ENCODE measurements at places on chromosomes 16 and 17.

- no peak for DNase-seq
These were observed 5.2 kb downstream of the ITGA3 start for GRCh38 chr17:50060951-50061712.

DNA sequence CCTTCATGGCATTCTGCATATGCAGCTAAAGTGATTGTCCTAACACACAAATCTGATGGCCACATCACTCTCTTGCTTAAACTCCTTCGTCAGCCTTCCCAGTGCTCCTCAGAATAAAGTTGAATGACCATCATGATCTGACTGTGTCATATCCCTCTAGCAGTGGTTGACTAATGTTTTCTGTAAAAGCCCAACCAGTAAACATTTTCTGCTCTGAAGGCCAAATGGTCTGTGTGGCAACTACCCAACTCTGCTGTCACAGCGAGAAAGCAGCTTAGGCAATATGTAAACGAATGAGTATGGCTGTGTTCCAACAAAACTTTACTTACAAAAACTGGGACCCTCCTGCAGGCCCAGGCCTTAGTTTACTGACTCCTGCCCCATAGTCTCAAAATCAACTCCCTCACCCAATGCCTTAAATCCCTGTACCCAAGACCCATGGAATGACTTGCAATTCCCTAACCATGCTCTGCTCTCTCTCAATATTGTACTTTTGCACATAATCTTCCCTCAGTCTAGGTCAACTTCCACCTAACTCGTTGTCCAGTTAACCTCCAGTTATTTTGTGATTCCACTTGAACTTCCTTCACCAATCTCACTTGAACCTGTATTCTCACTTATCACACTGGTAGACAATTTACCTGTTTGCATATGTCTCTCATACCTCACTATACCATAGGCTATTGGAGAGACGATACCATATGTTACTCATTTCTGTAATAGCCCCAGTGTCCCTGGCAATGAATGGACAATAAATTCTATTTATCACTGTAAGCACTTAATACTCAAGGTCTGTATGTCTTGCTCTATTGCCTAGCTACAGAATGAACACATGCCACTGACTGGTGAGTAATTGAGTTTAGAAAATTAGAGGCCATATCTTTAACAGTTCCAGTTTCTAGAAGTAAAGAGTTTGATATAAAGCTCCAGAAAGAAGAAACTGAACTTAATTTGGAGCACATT lies 29.1 kb downstream of the TMEM100 start:
- DNase-seq, result no peak

DNA sequence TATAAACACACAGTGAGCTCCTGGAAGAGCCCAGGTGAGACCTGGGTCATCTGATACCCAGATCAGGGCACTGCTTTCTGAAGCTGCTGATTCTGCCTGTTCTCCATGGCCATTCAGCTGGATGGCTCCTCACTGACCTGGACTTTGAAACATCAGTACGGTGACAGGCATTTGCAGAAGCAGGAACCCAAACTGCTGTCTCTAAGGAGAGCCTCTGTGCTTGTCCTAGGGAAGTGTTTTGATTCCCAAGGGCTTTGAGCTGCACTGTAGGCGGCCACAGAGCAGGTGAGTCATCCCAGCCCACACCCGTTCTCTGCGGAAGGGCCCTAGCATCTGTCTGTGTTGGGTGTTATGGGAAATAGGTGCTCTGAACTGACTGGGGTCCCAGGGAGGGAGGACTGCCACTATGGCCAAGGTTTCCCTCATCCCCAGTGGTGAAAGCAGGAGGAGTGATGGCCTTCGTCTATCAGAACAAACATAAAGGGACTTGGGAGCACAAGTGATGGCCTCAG lies 60.7 kb upstream of the ADCY9 start:
- no peak for DNase-seq

DNA sequence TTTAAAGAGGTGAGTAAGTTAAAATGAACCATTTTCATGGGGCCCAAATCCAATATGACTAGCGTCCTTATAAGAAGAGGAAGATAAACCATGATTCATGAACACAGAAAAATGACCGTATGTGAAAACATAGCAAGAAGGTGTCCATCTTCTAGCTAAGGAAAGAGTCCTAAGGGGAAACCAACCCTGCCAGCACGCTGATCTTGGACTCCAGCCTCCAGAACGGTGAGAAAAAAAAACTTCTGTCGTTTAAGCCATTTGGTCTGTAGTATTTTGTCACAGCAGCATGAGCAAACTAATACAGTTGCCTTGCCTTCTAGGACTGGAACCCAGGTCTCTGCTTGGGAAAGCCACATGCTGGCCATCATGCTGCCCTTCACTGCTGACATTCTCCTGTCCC lies 4.2 kb upstream of the TMEM132E start:
- DNase-seq, result no peak

DNA sequence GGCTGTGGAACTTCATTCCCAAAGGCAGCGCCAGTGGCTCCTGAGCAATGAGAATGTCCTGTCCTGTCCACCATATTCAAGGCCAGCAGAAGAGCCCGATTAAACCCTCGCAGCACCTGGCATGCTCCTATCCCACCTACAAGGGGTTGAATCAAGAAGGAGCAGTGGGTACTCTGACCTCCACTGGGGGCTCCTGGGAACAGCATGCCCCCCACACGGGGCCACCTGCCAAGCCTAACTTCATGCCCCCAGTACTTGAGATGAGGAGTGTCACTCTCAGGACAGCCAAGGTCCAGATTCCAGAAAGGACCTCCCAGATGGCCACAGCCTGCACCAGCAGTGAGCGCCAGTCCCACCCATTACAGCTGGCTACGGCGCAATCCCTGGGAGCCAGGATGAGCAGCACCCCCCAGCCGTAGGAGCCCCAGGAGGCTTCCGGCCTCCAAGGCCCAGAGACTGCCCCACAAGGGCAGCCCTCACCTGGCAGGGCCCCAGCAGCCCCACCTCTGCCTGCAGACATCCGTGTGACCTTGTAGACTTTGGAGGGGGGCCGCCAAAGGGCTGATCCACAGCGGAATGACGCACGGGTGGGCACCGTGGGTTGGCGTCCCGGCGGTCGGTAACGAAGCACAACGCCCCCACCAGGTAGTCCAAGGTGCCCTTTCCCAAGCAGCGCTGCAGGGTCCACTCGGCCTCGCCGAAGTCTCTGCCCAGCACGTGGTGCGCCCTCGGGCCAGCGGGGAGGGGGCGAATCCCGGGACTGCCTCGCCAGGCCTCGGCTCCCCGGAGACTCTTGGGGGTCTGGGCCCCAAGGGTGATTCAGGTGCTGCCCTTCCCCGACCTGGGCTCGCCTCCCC lies 1.0 kb upstream of the MPDU1 start:
- no peak for DNase-seq

DNA sequence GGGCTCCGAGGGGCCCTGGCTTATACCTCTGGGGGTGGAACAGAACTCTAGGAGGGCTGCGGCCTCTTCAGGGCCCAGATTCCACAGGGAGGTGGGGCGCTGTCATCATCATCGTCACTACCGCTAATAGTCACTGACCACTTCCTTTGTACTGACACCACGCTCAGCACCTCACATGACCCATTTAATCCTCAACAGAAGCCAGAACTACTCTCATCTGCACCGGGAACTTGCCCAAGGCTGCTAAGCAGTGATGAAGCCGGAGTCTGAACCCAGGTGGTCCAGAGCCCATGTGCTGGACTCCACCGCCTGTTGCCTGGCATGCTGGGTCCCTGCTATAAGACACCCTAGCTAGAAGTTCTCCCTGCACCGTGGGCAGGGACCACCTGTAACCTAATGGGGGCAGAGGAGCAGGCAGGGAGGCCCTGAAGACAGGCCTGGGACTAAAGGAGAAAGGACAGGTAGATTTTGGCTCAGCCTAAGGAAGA lies 12.0 kb downstream of the UNC13D start:
- no peak for DNase-seq

DNA sequence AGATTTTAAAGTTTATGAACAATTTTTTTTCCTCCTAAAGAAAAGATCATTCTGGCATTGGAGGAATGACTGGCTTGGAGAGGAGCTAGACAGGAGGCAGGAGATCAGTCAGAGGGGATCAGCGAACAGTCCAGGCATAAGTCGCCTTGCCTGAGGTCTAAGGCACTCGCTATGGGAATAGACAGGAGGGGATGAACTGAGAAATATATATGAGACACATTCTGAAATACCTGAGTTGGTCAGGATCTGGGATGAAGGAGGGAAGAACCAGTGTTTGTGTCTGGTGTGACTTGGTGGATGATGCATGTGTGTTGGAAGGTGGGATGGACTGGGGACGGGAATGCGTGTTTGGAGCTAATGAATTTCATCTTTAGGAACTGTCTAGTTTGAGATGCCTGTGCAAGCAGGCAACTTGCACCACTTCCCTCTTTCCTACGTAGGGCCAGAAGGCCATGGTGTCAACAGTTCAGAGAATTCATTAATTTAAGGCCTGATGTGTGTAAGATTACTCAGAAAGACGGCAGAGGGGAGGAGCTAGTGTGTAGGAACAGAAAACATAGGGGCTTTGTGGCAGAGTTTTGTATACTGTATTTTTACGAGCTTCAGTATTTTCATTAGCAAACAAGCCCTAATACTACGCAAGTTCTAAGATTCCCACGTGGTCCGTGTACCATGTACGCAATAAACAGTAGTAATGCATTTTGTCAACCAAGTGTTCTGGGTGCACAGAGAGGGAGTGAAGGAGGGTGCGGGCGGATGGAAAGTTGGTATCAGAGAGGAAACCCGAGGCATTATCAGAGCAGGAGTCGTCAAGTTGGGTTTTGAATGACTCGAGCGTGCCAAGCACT lies 825 bp downstream of the HEATR6 start:
- DNase-seq, result no peak

DNA sequence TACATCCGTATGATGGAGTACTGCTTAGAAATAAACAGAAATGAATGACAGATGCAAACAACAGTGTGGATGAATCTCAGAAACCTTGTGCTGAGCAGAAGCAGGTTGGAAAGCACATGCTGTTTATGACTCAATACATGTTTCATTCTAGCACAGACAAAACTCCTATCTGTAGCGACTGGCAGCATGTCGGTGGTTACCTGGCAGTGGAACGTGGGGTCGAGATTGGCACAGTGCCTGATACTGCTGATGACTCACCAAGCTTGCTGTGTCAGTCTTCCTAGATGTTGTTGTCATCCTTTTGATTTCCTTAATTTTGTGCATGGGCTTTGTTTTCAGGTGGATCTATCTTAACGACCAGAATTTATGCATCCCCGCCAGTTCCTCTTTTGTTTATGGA lies 62.1 kb downstream of the GAN start:
- no peak for DNase-seq

- DNase-seq, result no peak
These were observed 125.2 kb upstream of the SOX9 start for GRCh38 chr17:71995590-71995989.

DNA sequence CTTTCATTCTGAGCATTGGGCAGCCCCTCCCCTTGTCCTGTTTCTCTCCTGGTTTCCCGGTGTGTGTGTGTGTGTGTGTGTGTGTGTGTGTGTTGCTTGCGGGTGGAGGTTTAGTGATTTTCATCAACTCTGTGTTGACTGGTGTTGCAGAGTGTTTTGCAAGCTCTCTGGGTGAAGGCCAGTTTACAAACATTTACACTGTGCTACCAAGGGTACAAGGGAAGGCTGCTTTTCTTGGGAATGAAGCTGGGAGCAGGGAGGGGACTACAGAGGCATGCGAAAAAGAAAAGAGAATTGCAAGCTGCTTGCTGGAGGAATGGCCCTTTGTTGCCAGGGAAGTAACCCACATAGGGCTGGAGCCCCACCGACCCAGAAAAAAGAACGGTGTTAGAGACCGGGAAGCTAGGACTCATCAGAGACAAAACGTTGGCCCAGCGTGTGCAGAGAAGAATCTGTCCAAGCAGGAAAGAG lies 29.6 kb downstream of the HS3ST3B1 start:
- DNase-seq, result no peak

DNA sequence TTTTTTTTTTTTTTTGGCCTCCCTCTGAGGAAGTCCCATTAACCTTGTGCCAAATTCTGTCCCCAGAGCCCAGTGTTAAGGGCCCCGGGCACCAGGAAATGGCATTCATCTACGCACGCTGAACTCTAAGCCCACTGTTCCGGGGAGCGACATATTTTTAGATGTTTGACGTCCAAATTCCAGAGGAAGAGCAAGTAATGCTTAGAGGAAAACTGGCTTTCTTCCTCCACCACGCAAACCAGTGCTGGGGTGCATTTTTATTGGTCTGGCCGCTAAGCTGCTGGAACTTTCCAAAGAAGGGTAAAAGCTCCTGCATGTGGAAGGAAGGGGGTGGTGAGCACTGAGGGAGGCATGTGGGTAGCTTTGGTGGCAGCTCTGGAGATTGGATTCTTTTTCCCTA lies 8.3 kb downstream of the WFDC1 start:
- DNase-seq, result no peak

DNA sequence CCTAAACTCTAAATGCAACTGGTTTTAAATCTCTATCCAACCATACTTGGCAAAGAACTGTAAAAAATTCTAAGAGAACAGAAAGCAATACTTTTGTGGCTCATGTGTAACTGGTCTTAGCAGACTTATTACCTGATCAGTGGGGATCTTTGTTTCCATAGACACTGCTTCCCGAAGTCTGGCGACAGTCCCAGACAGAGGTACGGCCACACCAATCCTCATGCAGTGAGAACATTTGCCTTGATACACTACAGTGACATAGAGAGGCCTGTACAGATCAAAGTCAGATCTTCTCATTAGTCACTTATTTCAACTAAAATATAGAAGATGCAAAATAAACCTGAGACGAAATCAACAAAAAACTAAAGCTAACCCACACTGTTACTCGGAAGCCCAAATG lies 43.9 kb downstream of the USP31 start:
- DNase-seq, result no peak

DNA sequence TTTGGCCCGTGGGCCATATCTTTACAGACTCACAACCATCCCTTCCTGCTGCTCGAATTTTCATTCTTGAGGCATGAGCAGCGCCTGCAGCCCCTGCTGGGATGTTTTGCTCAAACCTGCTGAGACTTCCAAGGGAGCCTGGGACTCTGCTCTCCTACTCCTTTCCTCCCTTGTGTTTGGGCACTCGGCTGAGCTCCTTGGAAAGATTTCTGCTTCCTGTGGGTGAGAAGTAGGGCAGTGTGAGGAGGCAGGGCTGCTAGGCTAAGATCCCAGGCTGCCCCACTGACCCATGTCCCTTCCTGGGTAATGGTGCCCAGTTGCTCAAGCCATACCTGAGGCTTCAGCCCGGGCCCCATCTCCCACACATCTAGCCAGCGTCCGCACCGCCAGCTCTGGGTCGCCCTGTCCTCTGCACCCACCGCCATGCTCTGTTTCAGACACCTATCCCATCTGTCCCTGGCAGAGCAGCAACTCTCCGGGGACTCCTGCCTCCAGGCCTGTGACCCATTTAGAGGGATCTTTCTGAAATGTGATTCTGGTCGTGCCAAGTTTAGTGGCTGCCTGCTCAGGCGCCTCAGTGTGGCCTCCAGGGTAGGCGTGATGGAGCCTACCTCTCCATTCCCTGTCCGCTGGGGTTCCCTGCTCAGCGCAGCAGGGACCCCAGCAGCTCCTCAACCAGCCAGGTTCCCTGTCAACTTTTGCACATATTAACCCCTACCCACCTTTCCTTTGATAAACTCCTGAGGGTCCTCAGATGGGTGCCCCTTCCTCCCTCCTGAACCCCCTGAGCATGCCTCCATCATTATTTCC lies 190.1 kb downstream of the CCDC182 start:
- no peak for DNase-seq

- DNase-seq, result no peak
These were observed 35.5 kb upstream of the STAC2 start for GRCh38 chr17:39261286-39261685.
